SK-N-SH (cell line): ENCODE measurements at places on chromosomes 4 and X. TPM values are rescaled to one million over a fixed set of nuclear protein-coding genes. Genes with fewer than 3 reads are reported as not detected.

- DNase-seq, result peak; percentile 93
Observed at GRCh38 chrX:318739-319578, at the start of gene GTPBP6. Gene GTPBP6, minus strand, starts transcription at chrX:318796. Its CDS starts 9 bp downstream, at chrX:318787.

MAGEB2 gene
- polyA plus RNA-seq, result 1.6 and 2.7 TPM in 2 replicates

FAM241A gene
- 0.28 and 0.44 TPM in 2 replicates for polyA plus RNA-seq

GRCh38 chrX:133794126-133794525, 191.3 kb downstream of the GPC3 start:
- DNase-seq, result no peak

GRCh38 chrX:40543661-40544328, 37.0 kb upstream of the ATP6AP2 start:
- peak; percentile 40 for DNase-seq

GRCh38 chr4:116150152-116150551, 935.2 kb downstream of the TRAM1L1 start:
- no peak for DNase-seq

- no peak for DNase-seq
Observed at GRCh38 chrX:129736491-129736890, 2.3 kb upstream of the XPNPEP2 start.

QRFPR gene
- polyA plus RNA-seq, result not detected in 2 replicates

GRCh38 chrX:65522739-65523372, 11.7 kb downstream of the LAS1L start:
- no peak for DNase-seq

DNA sequence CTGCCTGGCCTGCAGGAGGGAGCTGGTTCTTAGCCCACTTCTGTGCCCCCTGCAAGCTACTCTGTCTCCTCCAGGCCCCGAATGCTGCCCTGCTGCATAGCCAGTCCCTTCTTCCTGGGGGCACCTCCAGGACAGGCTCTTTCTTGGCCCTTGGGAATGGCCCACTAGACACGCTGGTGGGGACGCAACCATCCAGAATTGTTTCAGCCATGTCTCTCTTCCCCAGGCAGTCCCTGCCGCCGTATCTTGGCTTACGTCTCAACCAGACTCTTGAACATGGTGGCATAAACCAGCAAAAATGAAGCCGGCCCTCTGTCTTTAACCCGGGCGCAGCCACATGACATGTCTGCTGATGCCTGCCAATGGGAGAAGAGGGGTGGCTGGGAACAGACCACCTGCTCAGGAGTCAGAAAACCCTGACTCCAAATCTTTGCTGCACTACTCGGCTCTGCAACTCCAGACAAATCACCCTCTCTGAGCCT, 9.0 kb downstream of the LRPAP1 start:
- DNase-seq, result no peak

GRCh38 chr4:125789023-125789422, 474.3 kb downstream of the FAT4 start:
- DNase-seq, result no peak

CYSLTR1 gene
- not detected in 2 replicates for polyA plus RNA-seq

DNA sequence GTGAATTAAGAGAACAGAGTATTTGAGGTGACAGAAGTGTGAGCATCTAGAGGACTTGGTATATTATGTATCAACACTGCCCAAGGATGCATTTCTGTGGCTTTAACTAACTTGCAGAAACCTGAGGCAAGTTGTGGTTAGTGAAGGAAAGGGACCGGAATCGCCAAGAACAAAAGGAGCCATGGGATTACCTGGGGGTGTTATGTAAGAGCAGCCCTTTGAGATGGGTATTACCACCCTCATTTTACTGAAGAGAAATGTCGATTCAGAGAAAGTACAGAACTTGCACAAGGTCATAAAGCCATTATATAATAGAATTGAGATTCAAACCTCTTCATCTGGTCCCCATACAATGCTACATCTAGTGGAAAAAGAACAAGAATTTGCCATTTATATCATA, 14.3 kb downstream of the TENM3 start:
- DNase-seq, result no peak

GRCh38 chr4:184439856-184440594, 34.3 kb downstream of the IRF2 start:
- DNase-seq, result no peak

DNA sequence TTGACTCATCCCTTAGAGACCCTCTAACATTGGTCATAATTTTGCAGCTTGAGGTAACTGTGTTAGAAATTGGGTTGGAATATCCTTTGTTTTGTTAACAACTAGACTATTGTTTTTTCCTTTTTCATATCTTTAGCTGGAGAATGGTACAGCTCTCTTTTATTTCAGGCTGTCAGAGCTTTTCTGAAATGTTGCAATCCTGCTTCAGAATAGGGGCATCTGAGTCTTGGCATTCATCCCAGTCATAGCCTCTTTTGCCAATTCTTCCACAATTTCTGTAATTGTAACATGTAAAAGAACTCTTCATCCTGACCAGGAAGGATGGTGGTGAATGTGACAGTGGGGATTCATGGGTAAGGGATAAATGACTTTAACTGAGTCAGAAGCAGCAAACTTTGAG, 128.7 kb downstream of the FHIP1A start:
- DNase-seq, result no peak

- DNase-seq, result no peak
Observed at GRCh38 chrX:43556207-43556606, 99.9 kb upstream of the MAOA start.

GRCh38 chrX:114365065-114365834, 218.6 kb upstream of the HTR2C start:
- DNase-seq, result no peak

GRCh38 chrX:29397506-29397905, 810.3 kb downstream of the IL1RAPL1 start:
- no peak for DNase-seq

DNA sequence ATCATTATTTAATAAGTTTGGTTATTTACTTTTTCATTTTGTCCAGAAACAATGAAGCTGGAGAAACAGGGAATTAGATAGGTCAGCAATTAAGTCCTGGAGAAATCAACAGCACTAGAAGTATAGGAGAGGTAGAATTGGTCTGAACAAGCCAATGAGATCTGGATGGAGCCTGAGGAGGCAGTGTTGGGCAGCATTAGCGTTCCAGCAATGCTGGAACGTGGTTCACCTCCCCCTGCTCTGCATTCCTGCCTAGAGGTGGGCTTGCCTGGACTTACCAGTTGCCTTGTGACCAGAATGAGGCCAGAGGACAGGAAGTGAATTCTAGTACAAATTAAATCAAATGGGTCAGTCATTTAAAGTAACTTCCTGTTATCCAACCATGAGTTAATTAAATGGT, 4.6 kb downstream of the RASSF6 start:
- DNase-seq, result no peak

- DNase-seq, result no peak
Observed at GRCh38 chr4:39036172-39036571, 4.0 kb upstream of the TMEM156 start.

MEPE gene
- polyA plus RNA-seq, result not detected in 2 replicates
